NCI-H82 (cell line): ENCODE measurements at places on chromosomes 1 and 21.
A peak's percentile ranks its signal among the peaks of the same experiment; 100 is the strongest.

DNA sequence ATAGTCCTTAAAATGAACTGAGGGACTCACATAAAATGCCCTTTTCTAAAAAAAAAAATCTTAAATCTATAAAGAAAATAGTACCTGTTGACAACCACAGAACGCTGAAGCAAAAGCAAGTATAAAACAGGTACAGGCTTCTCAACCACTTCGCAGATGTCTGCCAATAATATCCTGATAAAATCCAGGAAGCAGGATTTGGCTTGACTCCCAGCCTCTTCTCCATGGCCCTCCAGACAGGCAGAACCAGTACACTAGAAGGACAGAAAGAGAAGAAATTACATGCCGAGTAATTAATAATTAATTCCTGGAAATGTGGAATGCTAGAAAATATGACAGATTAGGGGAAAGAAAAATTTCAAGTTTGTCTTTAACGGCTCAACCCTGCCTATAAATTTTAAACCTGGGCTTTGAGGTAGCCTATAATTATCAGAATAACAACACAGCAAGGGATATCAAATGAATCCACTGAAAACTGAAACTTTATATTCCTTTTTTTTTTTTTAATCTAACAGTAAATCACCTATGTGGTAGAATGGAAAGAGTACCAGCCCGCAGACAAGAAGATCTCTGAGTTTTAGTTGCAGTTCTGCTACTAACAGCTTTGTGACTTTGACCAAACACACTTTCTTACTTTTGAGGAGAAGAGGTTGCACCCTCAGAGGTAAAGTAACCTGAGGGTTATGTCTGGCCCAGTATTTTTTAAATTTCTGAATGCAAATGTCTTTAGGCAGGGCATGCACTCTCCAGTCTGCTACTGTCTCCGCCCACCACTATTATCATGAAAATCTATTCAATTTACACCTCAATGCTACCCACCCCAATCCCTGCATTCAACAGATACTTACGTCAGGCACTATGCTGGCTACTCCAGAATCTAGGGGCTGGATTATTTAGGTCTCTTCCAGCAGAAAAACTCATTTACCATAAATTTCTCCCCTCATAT is 2.7 kb downstream of the KIAA0319L start:
- DNase-seq: no peak

DNA sequence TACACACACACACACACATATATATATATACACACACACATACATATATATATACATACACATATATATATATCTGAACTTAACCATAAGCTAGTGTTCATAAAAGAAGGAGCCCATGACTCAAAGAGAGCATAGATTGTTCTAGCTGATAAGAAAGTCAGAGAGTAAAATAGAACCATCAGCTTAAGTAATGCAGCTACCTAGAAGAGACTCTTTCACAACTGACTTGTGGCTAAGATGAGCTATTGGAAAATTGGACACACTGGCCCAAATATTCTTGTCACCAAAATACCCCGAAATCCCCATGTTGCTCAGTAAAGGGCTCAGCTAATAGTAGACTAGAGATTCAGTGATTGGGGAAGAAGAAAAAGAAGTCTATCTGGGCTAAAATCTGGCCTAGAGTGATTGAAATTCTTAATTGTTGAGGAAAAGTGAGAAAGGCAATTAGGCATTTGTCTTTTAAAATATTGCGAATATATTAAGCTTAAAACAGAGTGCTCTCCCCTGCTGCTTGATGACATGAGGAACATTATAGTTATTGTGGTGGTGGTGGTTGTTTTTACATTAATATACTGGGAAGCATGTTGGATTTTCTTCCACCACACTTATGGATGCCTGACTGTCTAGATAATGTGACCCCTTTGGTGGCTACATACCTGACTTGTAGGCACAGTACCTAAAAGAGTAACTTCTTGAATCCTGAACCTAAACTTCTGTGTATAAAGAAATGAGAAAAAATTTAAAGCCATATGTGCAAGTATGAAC is 6.3 kb downstream of the SLAMF1 start:
- no peak for DNase-seq

DNA sequence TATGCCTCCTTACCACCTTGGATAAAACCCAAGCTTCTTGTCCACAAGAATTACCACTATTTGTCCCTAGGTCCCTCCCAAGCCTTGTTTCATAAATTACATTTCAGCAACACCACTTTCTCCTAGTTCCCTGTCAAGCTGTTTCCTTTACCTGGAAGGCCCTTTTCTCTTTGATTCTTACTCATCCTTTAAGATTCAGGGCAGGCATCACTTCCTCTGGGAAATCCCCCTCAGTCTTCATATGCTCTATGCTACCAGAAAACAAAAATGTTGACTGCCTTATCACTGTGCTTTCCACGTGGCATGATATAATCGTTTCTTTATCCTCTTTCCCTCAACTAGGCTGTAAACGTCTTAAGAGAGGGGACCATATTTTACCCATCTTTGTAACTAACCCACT is 102.7 kb downstream of the LYST start:
- no peak for DNase-seq

GRCh38 chr1:211259638-211260126 is 516 bp downstream of the RCOR3 start:
- DNase-seq: peak; percentile 89

DNA sequence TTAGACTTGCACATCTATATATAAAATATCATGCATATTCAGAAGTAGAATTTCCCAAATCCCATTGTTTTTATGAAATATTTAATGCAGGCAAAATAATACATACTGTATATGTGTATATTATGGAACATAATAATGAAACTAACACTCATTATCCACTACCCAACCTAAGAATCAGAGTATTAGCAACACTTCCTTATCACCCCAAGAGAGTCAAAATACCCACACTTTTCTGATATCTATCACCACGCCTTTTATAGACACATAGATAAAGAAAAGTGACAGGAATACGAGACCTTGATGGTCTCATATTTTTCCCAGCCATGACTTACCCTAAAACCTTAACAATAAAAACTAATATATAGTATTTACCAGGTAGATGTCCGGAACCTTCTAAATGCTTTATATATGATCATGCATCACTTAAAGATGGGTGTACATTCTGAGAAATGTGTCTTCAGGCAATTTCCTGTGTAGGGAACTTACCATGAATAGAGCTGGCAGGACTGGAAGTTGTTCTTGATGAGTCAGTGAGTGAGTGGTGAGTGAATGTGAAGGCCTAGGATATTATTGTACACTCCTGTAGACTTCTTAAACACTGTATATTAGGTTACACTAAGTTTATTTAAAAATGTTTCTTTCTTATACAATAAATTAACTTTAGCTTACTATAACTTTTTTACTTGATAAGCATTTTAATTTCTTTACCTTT is 45.5 kb downstream of the TNFSF4 start:
- DNase-seq: no peak
